Type B pancreatic cell (in vitro differentiated cells): ENCODE measurements at places on chromosomes 12 and 14. TPM values are rescaled to one million over a fixed set of nuclear protein-coding genes. Genes with fewer than 3 reads are reported as not detected.

- no peak for DNase-seq
Measured at GRCh38 chr12:39440101-39440500, 2.8 kb downstream of the KIF21A start.

TRAFD1 gene
- 38.3 and 40.4 TPM in 2 replicates for total RNA-seq

- DNase-seq, result no peak
Measured at GRCh38 chr14:52058341-52058740, 10.5 kb downstream of the NID2 start.

FSCB gene
- 0.12 TPM in 1 of 2 replicates, not detected in the other for total RNA-seq

GRCh38 chr12:112627851-112628250 lies 163.7 kb upstream of the RPH3A start:
- no peak for DNase-seq

NUAK1 gene
- total RNA-seq, result 6.5 and 8.1 TPM in 2 replicates

SPIC gene
- not detected in 2 replicates for total RNA-seq

GRCh38 chr12:102427543-102427941 lies 52.8 kb downstream of the IGF1 start:
- DNase-seq, result no peak

DNA sequence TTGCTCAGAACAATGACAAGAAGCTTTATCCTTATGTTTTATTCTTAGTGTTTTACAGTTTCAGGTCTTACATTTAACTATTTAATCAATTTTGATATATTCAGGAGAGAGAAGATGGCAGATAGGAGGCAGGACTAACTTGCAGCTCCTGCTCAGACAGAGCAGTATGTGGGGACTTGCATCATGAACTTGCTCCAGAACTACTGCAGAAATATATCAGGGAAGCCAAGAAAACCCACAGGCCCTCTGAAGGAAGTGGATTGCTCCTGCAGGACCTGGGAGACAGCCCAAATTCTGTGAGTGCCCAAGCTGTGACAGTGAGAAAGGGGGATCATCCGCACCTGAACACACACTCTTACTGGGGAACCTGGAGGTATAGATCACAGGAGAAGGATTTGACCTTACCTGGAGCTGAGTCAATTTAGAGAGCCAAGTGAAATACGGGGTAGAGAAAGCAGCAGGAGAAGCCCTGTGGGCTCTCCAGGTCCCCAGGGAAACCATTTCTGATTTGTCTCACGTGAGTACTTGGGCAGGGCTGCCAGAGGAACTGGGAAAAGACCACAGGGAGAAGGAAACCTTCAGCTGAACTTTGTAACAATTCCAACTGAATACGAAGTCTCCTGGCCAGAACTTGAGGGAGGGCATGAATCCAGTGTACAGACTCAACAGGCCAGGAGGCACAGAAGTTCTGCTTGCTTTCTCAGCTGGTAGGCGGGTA lies 28.9 kb upstream of the TSPAN8 start:
- DNase-seq, result no peak

CPNE6 gene
- not detected in 2 replicates for total RNA-seq

DNA sequence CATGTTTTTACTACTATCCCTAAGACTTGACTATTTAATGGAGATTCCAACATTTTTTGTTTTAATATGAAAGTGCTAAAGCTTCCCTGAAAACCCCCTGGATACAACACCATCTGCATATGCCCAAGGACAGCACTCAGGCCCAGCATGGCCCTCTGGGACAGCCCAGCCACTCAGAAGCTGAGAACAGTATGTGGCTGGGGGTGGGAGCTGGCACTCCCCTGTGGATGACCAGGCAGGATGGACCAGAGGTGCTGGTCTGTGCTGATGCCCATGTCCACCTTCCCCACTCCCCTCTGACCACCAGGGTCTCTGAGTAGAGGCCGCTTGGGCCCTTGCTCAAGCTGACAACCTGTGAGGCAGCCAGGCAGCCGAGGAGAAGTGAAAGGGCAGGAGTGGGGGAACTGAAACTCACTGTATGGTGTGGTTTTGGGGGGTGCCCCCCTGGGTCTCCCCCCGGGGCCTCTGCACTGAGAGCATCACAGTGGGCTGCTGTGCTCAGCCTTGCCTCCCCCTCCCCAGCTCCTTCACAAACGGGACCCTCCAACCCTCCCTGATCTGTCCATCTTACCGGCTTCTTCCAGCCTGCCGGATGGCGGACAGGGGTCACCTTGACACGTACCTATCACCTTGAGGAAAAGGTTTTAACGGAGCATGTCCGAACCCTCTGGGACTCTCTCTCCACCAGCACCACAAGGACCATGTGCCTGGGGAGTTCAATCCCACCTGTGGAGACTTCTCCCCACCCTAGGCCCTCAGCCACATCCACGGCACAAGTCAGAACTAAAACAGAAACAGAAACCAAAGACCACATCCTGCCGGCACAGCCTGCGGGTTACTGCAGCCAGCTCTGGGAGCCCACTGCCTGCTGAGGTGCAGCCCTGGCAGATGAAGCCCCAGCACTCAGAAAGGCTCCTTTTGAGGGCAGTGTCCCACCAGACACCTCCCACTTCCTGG lies at the start of gene TMEM229B:
TSS of gene TMEM229B (minus strand) at position 785 of the 957 bp plus-strand sequence. CDS start 14,798 bp downstream, outside the sequence.
- DNase-seq, result no peak

- no peak for DNase-seq
Measured at GRCh38 chr14:89379006-89379405, 38.0 kb downstream of the FOXN3 start.

- DNase-seq, result no peak
Measured at GRCh38 chr12:43728117-43728516, 30.5 kb downstream of the PUS7L start.

GRCh38 chr12:28318273-28318672 lies 128.0 kb downstream of the CCDC91 start:
- no peak for DNase-seq

GRCh38 chr14:71410578-71411284 lies 503.5 kb downstream of the PCNX1 start:
- no peak for DNase-seq

GRCh38 chr12:76180401-76181277 lies 96.2 kb upstream of the NAP1L1 start:
- DNase-seq, result no peak

DNA sequence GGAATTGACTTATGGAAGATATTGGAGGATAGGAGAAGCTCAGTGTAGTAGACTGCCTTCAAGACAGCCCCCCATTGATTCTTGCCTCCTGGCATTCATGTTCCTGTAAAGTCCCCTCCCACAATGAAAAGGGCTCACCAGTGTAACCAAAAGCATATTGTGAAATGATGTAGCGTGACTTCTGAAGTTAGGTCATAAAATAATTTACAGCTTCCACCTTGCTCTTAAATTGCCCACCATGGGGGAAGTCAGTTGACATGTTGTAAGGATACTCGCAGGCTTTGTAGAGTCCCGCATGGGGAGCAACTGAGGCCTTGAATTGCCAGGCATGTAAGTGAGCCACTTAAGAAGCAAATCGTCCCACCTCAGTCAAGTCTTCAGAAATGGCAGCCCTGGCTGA lies 25.1 kb downstream of the GTSF1 start:
- DNase-seq, result no peak
